CD8-positive, alpha-beta memory T cell (primary cell): ENCODE measurements at places on chromosomes 7 and 10. TPM values are rescaled to one million over a fixed set of nuclear protein-coding genes. Genes with fewer than 3 reads are reported as not detected.

- no peaks in the 10 kb centered on the region for H3K27me3 ChIP-seq
- H3K4me1 ChIP-seq: no peaks in the 10 kb centered on the region
- no peak overlapping the region for H3K4me3 ChIP-seq
- H3K36me3 ChIP-seq: no peaks in the 10 kb centered on the region
Observed at GRCh38 chr10:110285501-110285900, 19.2 kb downstream of the SMNDC1 start.

GRCh38 chr10:21526188-21526859 is 842 bp upstream of the SKIDA1 start:
- DNase-seq: peak; percentile 50
- H3K4me3 ChIP-seq: peak overlapping the region; percentile 83
- peak overlapping the region; percentile 70 for H3K27ac ChIP-seq
- no peaks in the 10 kb centered on the region for H3K36me3 ChIP-seq
- H3K27me3 ChIP-seq: no peaks in the 10 kb centered on the region

The H2BK1 gene
- not detected for total RNA-seq

- H3K4me3 ChIP-seq: no peak overlapping the region
- peaks cover 5% of the 10 kb centered on the region for H3K4me1 ChIP-seq
- H3K27ac ChIP-seq: no peak overlapping the region
- H3K27me3 ChIP-seq: no peaks in the 10 kb centered on the region
Observed at GRCh38 chr7:143811-144453, 48.4 kb upstream of the FAM20C start.

GRCh38 chr10:117216611-117217195 is 19.4 kb downstream of the KCNK18 start:
- H3K4me1 ChIP-seq: peaks cover 7% of the 10 kb centered on the region
- peak overlapping the region; percentile 63 for H3K4me3 ChIP-seq
- DNase-seq: peak; percentile 53
- peaks cover 9% of the 10 kb centered on the region for H3K27me3 ChIP-seq
- H3K27ac ChIP-seq: no peak overlapping the region
- no peaks in the 10 kb centered on the region for H3K36me3 ChIP-seq

DNA sequence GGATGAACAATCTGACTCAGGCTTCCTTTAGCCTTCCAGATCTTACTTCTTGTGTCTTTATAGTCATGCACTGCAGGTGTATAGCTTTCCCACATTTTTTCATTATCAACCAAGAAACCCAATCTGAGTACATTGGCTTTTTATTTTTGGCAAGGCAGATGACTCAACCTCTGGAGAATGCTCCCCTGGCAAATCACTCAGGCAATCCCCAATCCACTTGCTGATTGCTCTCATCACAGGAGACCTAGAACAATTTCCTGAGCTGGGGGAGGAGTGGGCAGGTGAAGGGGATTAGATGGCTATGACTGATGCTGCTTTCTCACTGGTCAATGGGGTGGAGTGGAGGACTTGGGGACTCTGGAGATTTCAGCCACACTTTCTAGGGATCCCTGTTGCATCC is 134.4 kb downstream of the SLC16A9 start:
- no peak overlapping the region for H3K4me3 ChIP-seq
- H3K36me3 ChIP-seq: no peaks in the 10 kb centered on the region
- DNase-seq: no peak
- H3K27ac ChIP-seq: no peak overlapping the region

DNA sequence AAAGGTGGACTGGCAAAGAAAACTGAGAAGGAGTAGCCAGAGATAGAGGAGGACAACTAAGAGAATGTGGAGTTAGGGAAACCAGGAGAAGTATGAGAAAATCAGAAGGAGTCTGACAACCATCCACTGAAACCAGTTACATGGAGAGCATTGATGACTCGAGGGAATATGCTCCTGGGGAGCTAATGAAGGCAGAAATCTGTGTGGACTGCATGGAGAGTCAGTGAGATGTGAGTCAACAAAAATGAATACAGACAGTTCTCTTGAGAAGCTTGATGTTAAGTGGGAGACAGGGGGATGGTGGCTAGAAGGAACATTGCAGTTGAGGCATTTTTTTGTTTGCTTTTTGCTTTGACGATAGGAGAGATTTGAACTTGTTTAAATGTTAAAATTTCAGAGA is 34.3 kb upstream of the ZNF32 start:
- no peak for DNase-seq

DNA sequence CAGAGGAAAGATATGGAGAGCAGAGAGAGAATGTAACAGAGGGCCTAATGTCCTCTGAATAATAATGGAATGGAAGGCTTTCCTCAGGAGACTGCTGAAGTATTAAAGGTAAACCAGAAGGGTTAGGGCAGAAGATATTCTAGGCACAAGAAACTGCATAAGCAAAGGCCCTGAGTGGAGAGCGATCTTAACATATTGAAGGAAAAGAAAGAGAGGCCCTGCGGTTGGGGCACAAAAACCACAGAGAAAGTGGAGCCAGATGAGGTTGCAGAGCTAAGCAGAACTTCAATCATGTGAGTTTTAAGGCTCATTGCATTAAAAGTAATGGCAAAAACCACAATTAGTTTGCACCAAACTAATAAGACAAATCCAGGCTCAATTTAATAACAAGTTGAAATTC is 115.8 kb upstream of the VSTM2A start:
- no peak overlapping the region for H3K27ac ChIP-seq
- no peaks in the 10 kb centered on the region for H3K27me3 ChIP-seq
- no peaks in the 10 kb centered on the region for H3K36me3 ChIP-seq
- DNase-seq: no peak
- H3K4me3 ChIP-seq: no peak overlapping the region

The SLC13A1 gene
- not detected for total RNA-seq

GRCh38 chr10:58807629-58808022 is 295.0 kb downstream of the BICC1 start:
- no peak overlapping the region for H3K27ac ChIP-seq
- no peaks in the 10 kb centered on the region for H3K27me3 ChIP-seq
- no peak overlapping the region for H3K4me3 ChIP-seq
- H3K36me3 ChIP-seq: no peaks in the 10 kb centered on the region

- H3K4me3 ChIP-seq: no peak overlapping the region
- no peaks in the 10 kb centered on the region for H3K36me3 ChIP-seq
- no peaks in the 10 kb centered on the region for H3K27me3 ChIP-seq
- no peaks in the 10 kb centered on the region for H3K4me1 ChIP-seq
- H3K27ac ChIP-seq: no peak overlapping the region
- DNase-seq: no peak
Observed at GRCh38 chr7:140610204-140611165, 30.1 kb downstream of the DENND2A start.

The MYOF gene
- total RNA-seq: 62.8 TPM

- H3K27me3 ChIP-seq: no peaks in the 10 kb centered on the region
- no peaks in the 10 kb centered on the region for H3K36me3 ChIP-seq
- peaks cover 35% of the 10 kb centered on the region for H3K4me1 ChIP-seq
- H3K27ac ChIP-seq: peak overlapping the region; percentile 66
- no peak overlapping the region for H3K4me3 ChIP-seq
Observed at GRCh38 chr10:3757250-3757637, 27.8 kb downstream of the KLF6 start.

DNA sequence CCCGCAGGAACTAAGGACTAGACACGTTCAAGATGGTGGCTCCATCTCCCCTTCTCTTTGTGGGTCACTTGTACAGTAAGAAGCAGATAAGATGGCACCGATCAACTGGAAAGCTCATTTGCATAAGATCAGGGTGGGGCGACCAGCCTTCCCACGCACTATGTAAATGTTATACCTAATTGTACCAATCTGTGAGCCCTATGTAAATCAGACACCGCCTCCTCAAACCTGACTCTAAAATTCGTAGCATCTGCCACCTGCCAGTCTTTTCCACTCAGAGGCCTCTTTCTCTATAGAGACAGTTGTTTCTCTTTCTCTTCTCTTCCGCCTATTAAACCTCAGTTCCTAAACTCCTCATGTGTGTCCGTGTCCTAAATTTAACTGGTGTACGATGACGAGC is 324.5 kb downstream of the PHF14 start:
- H3K4me1 ChIP-seq: no peaks in the 10 kb centered on the region
- DNase-seq: no peak
- no peaks in the 10 kb centered on the region for H3K27me3 ChIP-seq
- H3K27ac ChIP-seq: no peak overlapping the region
- H3K36me3 ChIP-seq: no peaks in the 10 kb centered on the region

- H3K4me3 ChIP-seq: no peak overlapping the region
- no peak for DNase-seq
- H3K27ac ChIP-seq: no peak overlapping the region
- H3K27me3 ChIP-seq: no peaks in the 10 kb centered on the region
- H3K4me1 ChIP-seq: no peaks in the 10 kb centered on the region
- H3K36me3 ChIP-seq: no peaks in the 10 kb centered on the region
Observed at GRCh38 chr10:114957673-114958072, 19.7 kb downstream of the TRUB1 start.

The MBLAC1 gene
- 4.4 TPM for total RNA-seq

GRCh38 chr10:132708441-132708840 is 77.5 kb downstream of the NKX6-2 start:
- H3K27me3 ChIP-seq: no peaks in the 10 kb centered on the region
- no peaks in the 10 kb centered on the region for H3K4me1 ChIP-seq
- no peaks in the 10 kb centered on the region for H3K36me3 ChIP-seq
- no peak overlapping the region for H3K4me3 ChIP-seq
- no peak overlapping the region for H3K27ac ChIP-seq

The COL1A2 gene
- 0.18 TPM for total RNA-seq

- H3K27ac ChIP-seq: no peak overlapping the region
- no peaks in the 10 kb centered on the region for H3K36me3 ChIP-seq
- H3K27me3 ChIP-seq: no peaks in the 10 kb centered on the region
- no peaks in the 10 kb centered on the region for H3K4me1 ChIP-seq
- no peak overlapping the region for H3K4me3 ChIP-seq
Observed at GRCh38 chr10:120516426-120516825, 59.4 kb downstream of the PLPP4 start.

DNA sequence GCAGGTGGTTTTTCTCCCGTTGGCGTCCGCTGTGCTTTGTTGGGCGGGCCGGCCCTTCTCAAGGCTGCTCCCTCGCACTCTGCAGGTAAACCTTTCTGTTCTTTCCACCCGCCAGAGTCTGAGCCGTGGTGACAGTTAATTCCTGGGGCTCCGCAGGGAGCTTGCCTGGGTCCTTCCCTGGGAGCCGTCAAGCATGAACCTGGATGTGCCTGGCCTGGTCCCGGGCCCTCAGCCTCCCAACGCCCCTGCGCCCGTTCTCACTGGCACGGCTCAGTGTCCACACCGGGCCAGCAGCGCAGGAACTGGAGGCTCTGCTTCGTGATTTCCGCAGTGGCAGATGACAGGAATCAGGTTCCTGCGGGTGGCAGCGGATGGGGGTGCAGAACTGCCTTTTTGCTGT is 10.9 kb upstream of the NKX6-2 start:
- DNase-seq: no peak
- H3K4me1 ChIP-seq: no peaks in the 10 kb centered on the region

The IQUB gene
- total RNA-seq: not detected

DNA sequence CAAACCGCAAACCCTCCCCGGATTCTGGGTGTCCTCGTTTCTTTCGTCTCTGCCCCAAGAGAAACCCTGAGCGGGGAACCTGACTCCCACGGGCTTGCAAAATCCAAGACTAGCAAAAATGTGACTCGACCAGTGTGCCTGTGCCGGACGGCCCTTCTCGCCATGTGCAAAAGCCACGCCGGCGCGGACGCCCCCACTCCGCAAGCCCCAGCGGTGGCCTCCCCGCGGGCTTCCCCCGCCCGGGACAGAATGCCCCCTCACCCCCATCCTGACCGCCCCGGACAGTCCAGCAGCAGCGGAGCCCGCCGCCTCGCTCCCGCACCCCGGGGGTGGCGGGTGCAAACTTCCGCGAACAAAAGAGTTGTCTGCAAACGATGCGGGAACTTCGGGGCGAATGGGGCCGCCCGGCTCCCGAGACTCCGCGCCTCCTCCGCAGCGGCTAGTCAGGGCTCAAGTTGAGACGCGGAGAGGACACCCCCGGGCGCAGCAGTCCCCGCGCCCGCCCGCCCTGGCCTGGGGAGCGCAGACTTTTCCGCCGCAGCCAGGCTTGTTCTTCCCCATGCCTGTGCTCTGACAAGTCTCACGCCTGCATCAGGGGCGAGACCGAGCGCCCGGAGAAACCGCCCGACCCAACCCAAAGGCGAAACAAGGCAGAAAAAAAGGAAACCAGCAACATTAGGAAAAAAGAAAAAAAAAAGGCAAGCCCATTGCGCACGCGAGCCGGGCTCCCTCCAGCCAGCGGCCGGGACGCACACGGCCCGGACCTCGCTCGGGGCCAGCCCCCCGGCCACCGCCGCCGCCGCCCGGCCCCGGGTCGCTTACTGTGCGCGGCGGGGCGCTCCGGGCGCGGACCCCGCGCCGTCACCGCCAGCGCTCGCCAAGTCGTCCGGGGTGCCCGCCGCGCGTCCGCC is 732 bp downstream of the FAM53B start:
- peak overlapping the region; percentile 74 for H3K4me3 ChIP-seq
- H3K27ac ChIP-seq: peak overlapping the region; percentile 73
- peaks cover 52% of the 10 kb centered on the region for H3K4me1 ChIP-seq
- peak; percentile 60 for DNase-seq

- H3K27me3 ChIP-seq: no peaks in the 10 kb centered on the region
- H3K4me3 ChIP-seq: no peak overlapping the region
- H3K36me3 ChIP-seq: no peaks in the 10 kb centered on the region
- no peaks in the 10 kb centered on the region for H3K4me1 ChIP-seq
- no peak overlapping the region for H3K27ac ChIP-seq
- DNase-seq: no peak
Observed at GRCh38 chr7:137151041-137151689, 192.4 kb downstream of the PTN start.

The PARD3 gene
- total RNA-seq: 0.27 TPM

- H3K4me1 ChIP-seq: no peaks in the 10 kb centered on the region
- no peak overlapping the region for H3K4me3 ChIP-seq
- H3K27me3 ChIP-seq: no peaks in the 10 kb centered on the region
- DNase-seq: no peak
Observed at GRCh38 chr10:34319197-34319846, 495.8 kb downstream of the PARD3 start.

DNA sequence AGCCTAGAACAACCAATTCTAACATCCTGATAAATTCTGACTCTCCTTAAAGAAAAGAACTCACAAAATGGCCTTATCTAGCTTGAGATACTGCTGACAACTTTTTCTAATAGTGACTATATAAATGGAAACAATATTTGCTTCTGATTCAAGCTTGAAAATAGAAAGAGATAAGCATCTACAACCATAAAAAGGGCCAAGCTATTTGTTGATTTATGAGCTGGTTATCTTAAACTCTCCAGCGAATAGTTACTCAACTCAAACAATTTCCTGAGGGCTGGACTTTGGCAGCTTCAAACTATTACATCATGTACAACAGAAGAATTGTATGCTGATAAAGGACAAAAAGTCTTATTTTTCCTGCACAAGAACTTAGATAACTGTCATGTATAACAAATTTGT is 4.6 kb downstream of the USP54 start:
- H3K36me3 ChIP-seq: no peaks in the 10 kb centered on the region
- no peaks in the 10 kb centered on the region for H3K27me3 ChIP-seq
- DNase-seq: no peak
- H3K4me1 ChIP-seq: peaks cover 12% of the 10 kb centered on the region
- H3K27ac ChIP-seq: no peak overlapping the region
